MV-4-11 (cell line): ENCODE measurements at places on chromosomes 6 and 20.

GRCh38 chr20:64065974-64066343 is 3.0 kb downstream of the TCEA2 start:
- peak; percentile 85 for DNase-seq

- no peak for DNase-seq
These were observed 41.7 kb upstream of the AIG1 start for GRCh38 chr6:143018955-143019354.

DNA sequence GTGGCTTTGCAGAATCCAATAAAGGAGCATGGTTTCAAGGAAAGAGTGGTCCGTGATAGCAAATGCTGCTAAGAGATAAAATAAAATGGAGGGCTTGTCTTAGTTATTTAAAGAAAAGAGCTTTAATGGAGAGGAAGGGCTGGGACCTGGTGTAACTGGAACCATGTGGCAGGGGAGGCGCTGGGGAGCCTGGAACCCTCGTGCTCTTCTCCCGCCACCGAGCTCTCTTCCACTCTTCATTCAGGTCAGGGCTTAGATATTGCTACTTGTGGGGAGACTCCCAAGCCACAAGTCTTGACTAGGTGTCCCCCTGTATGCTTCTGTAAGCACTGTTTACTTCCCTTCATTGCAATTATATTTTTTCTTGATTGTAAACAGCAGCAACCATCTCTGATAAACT is 15.2 kb upstream of the ARFGEF3 start:
- no peak for DNase-seq

DNA sequence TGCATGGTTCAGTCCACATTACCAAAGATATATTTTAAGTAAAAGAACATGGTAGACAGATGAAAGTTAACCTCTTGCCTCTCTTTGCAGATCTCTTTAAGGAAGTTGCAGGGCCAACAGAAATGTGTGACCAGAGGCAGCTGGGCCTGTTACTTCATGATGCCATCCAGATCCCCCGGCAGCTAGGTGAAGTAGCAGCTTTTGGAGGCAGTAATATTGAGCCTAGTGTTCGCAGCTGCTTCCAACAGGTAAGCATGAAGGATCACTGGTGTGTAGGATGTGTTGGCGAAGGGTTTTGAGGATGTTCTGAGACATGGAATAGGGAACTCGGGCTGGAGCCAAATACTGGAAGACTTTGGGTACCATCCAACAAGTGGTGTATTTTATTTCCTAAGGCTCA is 508.6 kb downstream of the UTRN start:
- DNase-seq, result no peak

DNA sequence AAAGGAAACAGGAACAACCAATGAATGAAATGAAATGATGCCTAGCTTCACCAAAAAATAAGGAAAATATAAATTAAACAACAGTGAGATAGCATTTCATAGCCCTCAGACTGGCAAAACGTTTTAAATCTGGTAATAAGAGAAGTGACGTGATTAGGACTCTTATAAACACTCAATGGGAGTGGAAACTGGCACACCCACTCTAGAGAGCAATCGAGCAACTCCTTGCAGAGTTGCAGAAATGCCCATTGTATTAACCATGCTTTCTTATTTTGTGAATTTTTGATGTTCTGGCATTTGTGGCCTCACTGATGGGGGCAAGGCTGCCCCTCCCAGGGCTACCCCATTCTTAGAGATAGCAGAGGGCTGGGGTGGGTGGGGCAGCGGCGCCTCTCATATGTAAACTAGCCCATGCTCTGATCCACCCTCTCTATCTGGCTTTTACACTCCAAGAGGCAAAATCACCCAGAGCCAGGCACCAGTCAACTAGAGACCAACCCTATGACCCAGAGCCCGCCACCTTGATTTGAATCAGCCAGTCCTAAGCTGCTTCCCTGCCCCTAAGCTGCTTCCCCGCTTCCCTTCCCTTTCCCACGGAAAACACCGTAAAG is 6.4 kb upstream of the PNPLA1 start:
- DNase-seq, result no peak
